ENCODE measurements at places on chromosomes 2 and 18.

GRCh38 chr2:57937456-57937855 is 109.2 kb upstream of the VRK2 start:
- DNase-seq, result no peak

- DNase-seq, result no peak
Observed at GRCh38 chr18:58069721-58070292, 25.8 kb downstream of the NEDD4L start.

DNA sequence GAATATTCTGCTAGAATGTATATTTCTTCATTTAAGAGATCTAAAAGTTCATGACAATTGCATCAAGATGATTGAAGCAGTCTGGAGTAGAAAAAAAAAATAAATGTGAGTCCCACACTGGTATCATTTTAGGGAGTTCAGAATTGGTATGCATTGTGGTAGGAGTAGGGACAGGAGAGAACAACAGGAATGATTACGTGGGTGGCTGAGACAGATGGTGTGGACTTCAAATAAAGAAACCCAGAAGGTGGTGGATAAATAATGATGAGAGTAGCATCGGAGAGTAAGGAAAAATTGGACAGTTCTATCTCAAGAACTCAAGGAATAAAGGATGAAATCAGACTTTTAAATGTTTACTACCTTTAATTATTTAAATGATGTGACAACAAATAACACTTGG is 289.6 kb downstream of the GALNT13 start:
- DNase-seq, result peak; percentile 60

GRCh38 chr2:129192841-129193253 is 786.6 kb upstream of the RAB6C start:
- no peak for DNase-seq

GRCh38 chr2:224157655-224158054 is 118.6 kb upstream of the SERPINE2 start:
- no peak for DNase-seq

- no peak for DNase-seq
Observed at GRCh38 chr2:158500333-158500732, 43.6 kb downstream of the PKP4 start.

GRCh38 chr2:109427661-109428091 is 186.1 kb downstream of the SEPTIN10 start:
- no peak for DNase-seq

GRCh38 chr2:106267997-106268396 is 73.9 kb upstream of the UXS1 start:
- DNase-seq, result no peak

DNA sequence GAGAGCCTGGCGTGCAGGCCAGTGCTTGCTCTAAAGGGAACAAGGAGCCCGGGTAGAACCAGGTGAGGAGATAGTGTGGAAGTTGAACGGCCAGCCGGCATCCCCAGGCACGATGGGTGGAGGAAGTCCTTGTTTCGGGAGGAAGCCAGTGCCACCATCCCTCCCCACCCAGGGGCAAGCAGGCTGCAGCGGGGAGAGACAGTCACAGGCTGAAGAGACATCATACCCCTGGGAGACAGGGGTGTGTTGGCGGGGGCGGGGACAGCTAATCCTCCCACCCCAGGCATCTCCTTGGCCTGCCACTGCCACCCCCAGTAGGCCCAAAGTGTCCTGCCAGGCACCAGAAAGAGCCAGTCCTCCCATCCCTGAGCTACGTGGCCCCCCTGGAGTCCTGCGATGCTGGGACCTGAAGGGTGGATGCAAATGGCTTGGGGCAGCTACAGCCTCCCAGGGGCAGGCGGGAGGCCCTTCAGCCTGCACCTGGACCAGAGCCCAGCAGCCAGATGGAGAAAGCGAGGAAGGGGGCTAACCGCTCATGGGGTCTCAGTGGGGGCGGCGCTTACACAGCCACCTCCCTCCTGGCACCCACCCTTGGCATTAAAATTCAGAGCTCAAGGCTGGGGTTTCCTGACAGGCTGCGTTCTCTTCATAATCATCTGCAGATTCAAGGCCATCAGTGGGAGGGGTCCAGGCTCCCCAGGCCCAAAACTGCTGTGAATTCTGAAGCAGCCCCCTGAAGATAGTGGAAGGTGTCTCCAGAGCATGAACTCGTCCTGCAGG is 14.8 kb upstream of the GPR55 start:
- no peak for DNase-seq

Measured in cerebellum (tissue), 4 donors.